NCI-H2107 (cell line): ENCODE measurements at places on chromosomes 11 and 22.

DNA sequence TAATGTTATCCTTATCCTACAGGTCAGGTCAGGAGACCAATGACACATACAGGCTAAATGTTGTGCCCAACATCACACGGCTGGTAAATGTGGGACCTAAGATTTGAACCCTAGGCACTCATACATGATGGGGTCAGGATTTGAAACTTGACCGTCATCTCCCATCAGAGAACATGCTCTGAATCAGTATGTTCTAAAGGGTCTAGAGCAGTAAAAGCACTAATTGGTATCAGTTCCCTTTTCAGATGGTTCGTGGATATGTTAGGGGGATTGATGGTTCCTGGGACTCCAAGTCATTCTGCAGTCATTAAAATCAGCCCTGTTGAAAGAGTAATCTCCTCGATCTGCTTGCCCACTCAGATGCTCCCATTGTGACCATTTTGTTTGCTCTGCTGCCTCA, 65.5 kb downstream of the BMAL1 start:
- DNase-seq: no peak

- DNase-seq: no peak
Observed at GRCh38 chr11:104853276-104853675, 45.0 kb downstream of the CASP12 start.

DNA sequence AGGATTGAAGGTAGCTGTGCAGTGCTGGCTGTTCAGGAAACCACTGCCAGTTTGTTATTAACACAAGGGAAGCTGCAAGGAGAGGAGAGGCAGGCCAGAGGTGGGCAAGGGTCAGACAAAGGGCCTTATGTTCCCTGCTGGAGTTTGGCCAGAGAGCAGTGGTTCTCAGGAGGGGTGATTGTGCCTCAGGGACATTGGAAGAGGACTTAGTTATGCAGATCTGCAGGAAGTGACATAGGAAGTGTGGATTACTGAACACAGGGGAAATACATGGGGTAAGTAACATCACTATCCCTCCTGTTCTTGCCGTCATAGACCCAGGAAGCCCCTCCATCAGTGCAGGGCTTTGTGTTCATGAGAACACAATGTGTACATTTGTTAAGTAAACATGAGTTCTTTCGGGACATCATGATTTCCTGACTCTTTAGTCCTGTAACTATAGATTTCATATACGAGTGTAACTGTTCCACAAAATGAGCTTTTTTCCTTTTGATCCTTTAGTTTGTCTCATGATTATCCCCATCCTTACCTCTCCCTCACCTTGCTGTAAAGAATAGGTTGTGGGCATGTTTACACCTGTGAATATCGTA, 5.9 kb downstream of the SRRD start:
- no peak for DNase-seq

DNA sequence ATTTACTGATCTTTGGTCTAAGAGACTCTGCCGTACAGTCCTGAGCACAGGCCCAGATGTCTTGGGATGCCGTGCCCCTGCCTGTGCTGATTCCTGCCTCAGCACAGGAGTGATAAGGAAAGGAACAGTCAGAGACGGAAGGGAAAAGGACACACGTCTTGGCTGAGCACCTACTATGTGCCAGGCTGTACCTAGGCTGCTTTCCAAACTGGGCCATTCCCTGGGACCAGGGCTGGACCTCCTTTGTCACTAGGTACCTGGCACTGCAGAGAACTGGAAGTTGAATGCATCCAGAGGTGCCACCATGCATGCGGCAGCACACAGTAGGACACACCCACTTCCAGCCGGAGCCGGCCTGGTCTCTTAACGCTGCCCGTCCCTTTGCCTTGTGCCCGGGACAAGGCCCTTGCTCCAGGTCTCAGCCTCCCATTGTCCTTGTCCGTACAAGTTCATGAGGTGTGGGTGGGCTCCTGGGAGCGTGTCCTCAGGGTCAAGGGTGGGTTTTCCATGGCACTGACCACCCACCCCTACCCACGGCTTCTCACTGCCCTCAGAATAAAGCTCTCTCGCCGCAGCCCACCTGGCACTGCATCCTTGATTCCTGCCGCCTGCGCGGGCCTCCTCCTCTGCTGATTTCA, 1.1 kb upstream of the SSTR3 start:
- DNase-seq: no peak

- DNase-seq: no peak
Observed at GRCh38 chr11:69055598-69056516, 7.1 kb downstream of the TPCN2 start.

GRCh38 chr11:72548463-72548862, 114.1 kb upstream of the CLPB start:
- DNase-seq: no peak
